ENCODE measurements at places on chromosomes 16 and 17.

DNA sequence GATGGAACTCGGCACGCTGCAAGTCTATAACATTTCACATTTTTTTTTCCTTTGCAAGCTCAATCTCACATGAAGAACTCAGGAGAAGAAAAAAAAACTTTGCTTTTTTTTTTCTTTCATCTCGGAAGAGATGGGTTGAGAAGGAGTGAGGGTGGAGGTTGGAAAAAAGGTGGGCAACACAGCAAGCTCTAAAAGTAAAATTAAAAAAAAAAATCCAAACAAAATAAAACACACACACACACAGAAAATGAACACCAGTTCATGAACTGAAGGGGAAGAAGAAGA is 2.5 kb downstream of the MAF start:
- DNase-seq = no peak

DNA sequence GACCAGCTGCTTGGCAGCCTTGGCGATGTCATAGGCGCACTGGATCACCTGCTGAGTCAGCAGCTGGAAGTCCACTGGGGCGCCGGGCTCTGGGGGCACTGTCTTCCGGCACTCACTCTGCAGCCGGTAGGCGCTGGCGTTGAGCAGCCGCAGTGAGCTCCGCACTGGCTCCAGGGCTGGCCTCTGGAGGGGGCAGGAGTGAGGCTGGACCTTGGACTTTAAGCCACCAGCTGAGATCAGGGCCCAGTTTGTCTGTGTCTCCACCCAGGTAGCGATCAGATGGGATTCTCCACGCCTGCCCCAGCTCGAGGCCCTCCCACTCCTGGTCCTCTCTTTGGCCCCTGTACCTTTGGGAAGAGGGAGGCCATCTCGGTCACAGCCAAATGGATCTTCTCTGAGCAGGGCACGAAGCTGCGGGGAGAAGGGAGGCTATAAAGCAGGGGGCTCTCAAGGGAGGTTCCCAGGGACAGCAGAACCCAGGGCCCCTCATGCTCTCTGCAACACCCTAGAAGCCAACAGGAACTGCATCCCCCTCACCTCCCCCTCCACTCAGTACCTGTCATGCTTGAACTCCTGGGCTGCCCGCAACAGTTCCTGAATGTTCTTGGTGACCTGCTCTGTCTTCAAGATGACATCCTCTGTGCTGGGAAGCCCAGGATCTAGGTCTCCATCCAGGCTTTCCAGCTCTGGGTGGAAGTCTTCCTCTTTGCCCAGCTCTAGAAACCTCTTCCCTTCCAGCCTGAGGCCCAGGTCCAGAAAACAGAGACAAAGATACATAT is 6.4 kb downstream of the TP53I13 start:
- no peak for DNase-seq

DNA sequence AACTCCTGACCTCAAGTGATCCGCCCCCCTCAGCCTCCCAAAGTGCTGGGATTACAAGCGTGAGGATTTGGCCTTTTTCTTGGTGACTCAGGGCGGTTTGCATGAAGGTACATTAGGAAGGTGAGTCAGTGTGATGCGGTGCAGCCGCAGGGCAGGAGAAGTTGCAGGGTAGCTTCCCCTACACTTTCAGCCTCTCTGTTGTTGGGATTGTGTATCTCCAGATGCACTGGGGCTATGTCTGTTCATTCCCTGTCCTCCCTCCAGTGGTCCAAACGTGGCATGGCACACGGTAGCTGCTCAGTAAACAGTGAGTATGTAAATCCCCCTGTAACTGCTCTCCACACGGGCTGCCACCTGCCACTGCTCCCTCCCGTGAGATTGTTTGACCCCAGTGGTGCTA is 109.1 kb upstream of the CDC42EP4 start:
- no peak for DNase-seq

DNA sequence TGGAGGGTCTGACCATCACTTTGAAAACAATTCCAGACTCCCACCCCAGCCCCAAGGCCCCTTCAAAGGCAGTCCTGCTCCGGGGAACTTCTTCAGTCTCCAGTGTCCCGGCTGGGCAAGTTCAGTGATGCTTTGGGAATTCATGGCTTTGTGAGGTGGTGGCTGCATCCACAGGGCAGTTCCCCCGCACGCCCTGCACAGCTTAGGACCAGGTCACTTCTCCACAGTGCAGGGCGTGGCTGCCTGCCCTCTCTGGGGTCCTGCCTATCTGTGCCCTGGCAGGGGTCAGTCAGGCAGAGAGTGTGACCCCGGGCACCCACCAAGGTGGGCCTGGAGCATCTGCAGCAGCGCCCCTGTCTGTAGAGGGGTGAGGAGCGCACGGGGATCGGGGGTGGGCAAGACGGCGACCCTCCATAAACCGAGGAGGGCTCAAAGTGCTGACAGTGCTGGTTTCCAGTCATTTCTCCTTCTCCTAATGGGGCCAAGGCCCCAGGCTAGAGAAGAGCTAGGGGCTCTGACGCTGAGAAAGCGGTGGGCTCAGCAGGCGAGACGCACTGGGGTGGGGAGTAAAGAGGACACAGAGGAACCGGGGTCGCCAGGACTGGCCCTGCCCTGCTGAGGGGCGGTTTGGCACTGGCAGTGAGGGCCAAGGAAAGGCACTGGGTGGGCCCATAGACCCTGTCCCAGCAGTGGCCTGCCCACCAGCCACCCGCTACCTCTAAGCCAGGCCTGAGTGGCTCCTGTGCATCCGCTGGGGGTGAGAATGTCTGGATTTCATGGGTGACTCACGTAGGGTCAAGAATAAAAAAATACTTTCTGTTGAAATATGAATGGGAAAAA is 4.2 kb upstream of the ARHGAP27 start:
- no peak for DNase-seq

GRCh38 chr16:27520982-27521673 is 28.6 kb downstream of the GTF3C1 start:
- no peak for DNase-seq

- no peak for DNase-seq
These were observed 34.0 kb downstream of the PLCD3 start for GRCh38 chr17:45098081-45098868.
